ENCODE measurements at places on chromosomes 3 and 15.

- no peak for DNase-seq
Measured at GRCh38 chr15:70025413-70026296, 72.1 kb downstream of the TLE3 start.

DNA sequence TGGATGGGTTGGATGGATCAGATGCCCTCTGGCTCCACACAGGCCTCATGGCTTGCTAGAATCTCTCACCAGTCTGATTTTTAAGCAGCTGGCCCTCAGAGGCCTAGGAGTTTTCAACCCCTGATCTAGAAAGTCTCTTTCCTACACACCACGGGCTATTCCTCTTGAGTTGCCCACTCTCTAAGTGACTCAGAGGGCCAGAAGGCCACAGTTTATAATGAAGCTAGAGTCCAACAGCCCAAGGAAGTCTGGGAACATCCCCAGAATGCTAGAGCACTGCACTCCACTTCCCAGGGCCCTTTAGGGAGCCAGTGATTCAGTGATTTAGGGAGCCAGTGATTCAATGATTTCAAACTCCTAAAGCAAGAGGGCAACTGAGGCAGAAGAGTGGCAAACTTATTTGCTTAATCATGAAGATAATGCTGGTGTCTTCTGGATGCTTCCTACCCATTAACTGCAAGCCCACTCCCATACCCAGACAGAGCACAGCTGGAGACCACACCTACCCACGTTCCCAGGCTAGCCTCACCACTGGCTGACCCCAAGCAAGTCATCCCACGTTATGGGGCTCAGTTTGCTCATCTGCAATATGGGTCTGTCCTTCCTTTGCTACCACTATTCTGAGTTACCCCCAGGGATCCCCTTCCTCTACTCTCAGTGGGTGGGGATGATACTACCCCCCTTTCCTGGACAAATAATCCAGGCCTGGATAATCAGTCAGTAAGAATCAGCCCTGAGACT is 36.7 kb downstream of the ABTB1 start:
- no peak for DNase-seq

GRCh38 chr3:155362808-155363689 is 69.6 kb upstream of the STRIT1 start:
- no peak for DNase-seq

DNA sequence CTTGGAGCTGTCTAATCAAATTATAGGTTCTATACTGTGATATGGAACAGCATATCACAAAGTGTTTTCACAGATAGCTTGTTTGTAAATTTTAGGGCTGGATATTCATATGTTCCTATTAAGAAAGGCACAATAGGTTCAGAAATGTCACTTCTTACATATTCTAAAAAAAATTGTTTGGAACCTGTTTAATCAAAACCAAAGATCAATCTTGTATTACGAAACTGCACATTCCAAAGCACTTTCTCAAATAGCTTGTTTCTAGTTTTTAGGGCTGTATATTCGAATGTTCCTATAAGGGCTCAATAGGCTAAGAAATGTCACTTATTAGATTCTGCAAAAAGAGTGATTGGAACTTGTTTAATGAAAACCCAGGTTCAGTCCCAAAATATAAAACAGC is 67.4 kb upstream of the OSBPL11 start:
- DNase-seq: no peak

- DNase-seq: no peak
Measured at GRCh38 chr3:116039651-116039985, 405.7 kb downstream of the LSAMP start.

DNA sequence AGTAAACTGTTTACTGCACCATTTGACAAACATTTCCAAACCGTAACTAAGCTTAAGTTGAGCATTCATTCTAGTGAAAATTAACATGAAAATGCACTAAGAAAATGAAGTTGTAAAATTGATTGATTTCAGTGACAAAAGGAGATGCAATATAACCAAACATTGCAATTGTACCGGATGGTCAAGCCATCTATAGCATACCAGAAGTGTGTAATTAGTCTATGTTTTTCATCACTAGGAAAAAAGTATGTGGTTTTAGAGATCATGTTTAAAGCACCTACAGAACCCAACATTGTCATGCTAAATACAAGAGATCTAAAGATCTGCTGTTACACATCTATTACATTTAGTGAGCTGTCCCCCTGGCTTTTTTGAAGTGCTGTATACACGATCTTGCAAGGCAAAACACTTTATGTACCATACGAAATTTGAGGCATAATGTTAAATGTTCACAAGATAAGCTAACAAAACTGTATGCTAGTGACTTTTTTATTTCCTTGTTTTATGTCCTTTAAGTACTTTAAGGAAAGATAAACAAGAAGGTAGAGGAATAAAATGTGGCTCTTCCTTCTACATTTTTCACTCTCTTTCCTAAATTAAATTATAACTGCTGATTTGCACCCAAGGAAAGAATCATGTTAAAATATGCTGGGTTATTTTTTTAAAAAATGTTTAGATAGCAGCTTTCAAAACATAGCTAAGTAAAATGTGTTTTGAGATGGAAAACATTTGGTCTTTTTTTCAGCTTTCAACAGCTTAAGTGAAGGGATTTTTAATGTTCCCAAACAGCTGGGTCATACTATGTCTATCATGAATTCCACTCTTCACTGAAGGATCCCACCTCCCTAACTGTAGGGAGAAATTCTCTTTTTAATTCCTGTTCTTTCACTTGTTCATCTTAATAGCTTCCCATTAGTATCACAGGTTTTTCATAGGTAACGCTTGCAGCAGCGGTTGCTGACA is 498.0 kb downstream of the MECOM start:
- DNase-seq: no peak

GRCh38 chr15:85154061-85154460 is 172.4 kb downstream of the PDE8A start:
- DNase-seq: peak; percentile 9

- peak; percentile 35 for DNase-seq
Measured at GRCh38 chr3:39208463-39209055, 16.2 kb upstream of the XIRP1 start.

- no peak for DNase-seq
Measured at GRCh38 chr15:80699981-80700380, 4.9 kb downstream of the ABHD17C start.

DNA sequence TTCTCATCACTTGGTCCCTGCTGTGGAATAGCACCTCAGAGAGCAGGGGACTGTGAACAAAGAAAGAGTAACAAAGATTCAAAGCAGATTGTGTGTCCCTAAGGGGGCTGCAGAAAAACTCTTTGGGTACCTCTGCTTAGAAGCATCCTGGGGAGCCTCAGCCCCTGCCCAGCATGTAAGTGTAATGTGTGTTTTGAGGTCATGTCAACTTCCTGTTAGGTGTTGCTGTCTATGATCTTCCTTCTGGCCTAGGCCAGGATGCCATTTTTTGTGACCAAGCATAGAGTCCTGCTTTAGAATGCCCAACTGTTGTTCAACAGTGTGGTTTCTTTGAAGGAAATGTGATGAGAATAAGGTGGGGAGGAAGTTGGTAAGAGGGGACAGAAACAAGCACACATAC is 77.1 kb upstream of the BCL6 start:
- no peak for DNase-seq

DNA sequence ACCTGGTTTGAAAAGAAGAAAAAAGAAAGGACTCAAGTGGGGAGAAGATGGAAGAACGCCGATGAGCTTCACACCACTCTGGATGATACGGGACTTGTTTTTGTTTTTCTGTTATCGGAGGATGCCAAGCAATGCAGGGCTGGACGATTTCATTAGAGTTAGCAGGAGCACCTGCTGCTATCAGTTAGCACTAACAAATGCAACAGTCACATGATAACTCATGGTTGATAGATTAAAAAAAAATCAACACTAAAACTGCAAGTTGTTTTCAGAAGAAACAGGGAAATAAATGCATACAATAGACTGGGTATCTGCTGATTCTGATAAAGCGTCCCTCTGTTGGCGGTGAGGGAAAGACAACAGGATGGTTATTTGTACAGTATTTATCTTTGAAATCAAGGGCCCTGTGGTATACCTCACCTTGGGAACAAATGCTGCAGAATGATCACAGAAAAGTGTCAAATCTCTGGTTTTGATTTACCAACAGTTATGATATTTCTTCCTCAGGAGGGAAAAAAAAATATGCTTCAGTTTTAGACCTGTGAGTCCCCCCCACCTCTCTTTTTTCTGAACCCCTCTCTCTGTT is 575.1 kb downstream of the FOXP1 start:
- DNase-seq: no peak

- peak; percentile 56 for DNase-seq
Measured at GRCh38 chr15:90142216-90143165, 40.2 kb upstream of the IDH2 start.

DNA sequence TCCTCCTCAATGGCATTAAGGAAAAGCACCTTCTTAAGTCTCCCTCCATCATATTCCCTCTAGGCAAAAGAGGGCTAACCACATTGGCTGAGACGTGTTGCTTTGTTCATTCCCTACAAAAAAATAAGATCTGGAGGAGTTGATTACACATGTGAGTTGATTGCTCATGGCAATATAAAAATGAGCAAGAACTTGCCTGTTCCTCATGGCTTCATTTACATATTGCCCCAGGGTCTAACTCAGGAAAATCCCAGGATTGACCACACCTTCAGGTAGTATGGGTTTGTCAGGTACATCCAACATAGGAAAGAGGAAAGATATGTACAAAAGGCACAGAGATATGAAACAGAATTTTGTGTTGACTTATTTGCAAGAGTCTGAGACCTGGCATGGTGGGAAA is 35.5 kb downstream of the NFKBIZ start:
- DNase-seq: no peak

DNA sequence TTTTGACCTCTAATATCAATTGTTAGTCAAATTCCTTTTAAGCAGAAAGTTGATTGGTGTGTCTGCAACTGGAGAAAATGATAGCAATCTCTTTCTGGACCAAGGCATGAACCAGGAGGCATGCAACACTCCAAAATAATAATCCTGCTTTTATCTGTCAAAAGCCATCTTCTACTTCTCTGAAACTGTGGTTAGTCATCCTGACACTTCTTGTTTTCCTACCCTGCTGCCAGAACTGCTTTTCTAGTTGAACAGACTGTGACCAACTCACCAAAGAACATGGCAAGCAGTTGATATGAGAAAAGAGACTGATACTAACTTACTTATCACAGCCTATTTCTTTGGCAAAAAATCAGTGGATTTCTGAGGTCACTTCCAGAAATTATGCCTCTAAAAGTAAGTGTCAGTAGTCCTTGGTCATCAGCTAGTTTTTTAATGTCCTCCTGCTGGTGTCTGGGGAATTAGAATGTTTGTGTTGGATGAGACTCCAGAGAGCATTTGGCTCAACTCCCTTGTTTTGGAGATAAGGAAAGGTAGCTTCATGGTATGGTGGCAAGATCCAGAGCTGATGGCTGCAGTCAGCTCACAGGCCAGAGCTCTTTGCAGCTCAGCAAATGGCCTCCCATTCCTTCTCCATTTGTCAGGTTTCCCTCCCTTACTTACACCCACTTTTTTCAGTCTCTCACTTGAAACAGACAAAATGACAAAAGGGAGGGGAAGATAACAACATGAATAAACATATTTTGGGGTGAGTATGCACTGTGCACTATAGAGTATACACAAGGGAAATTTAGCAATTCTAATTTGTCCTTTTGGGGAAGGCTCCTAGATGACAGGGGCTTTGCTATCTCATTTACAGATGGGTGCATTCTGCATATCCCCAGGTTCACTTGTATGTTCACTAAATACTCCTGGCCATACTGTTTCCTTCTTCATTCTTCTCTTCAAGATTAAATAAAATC is 7.0 kb downstream of the CRYGS start:
- DNase-seq: no peak

- DNase-seq: no peak
Measured at GRCh38 chr15:47817969-47818548, 100.8 kb downstream of the SEMA6D start.

DNA sequence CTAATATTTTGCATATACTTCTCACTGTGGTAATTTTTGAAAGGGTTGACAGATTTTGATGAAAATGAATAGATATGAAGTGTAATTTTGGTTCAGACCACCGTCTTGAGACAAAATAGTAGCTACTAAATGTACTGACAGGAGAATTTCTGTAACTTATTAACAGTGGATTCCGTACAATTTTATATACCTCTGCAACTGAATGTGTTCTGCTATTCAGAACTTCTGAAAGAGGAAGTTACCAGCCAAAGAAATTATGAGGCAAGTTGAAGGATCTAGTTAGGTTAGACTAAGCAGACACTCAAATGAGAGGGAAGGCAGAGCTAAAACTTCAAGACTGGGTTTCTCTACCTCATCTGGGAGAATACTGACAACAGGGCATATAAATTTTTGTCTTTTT is 29.4 kb downstream of the GAP43 start:
- no peak for DNase-seq

DNA sequence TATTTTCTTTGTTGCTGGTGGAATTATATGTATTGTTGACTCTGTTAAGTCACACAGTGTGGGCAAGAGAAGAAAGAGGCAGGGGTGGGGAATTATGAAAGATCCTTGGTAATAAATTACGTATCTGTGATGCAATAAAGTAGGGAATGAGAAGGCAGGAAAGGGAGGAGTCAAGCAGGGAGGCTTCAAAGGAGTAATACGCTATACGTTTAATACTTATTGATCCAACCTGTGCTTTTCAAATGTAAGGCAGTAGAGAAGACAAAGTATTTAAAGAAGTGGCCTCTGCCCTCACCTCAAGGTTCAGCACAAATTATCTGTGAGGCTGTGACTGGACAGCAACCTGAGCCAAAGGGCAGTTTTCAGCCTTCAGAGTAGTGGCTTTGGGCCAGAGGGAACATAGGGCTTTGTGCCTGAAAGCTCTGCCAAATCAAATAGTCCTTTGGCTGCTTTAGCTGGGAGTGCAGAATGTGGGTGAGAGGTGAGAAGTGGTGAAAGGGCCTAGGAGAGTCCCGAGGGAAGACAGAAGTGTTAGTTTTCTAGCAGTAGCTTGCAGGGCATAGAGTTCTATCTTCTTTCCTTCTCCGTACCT is 1.2 kb upstream of the PLIN1 start:
- no peak for DNase-seq

- no peak for DNase-seq
Measured at GRCh38 chr3:48637305-48637704, 2.0 kb upstream of the SLC26A6 start.

GRCh38 chr3:41598402-41599126 is 363.3 kb downstream of the ULK4 start:
- no peak for DNase-seq

GRCh38 chr3:197364410-197365071 is 66.1 kb upstream of the DLG1 start:
- no peak for DNase-seq

DNA sequence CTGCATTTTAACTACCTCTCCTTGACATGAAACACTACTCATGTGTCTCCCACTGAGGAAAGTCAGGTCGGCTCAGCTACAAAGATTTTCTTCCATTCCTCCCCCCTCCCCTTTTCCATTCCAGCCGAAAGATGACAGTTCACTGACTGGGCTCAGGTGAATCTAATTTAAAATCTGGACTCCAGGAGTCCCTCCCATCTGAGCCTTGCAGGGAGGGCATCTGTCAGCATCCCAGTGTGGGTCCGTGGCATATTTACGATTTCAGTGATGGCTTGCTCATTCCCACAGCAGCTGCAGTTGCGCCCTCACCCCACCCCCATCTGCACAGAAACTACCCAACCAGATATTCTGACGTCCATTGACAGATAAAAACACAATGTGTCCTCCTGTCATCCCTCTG is 153.7 kb upstream of the ARRDC4 start:
- no peak for DNase-seq

- no peak for DNase-seq
Measured at GRCh38 chr3:102536456-102536855, 101.6 kb downstream of the ZPLD1 start.
